Activated effector memory CD4-positive, alpha-beta T cell treated with Interleukin-2 at 50 U/mL for 16 hours (primary cell): ENCODE measurements at places on chromosomes 12 and 14.

DNA sequence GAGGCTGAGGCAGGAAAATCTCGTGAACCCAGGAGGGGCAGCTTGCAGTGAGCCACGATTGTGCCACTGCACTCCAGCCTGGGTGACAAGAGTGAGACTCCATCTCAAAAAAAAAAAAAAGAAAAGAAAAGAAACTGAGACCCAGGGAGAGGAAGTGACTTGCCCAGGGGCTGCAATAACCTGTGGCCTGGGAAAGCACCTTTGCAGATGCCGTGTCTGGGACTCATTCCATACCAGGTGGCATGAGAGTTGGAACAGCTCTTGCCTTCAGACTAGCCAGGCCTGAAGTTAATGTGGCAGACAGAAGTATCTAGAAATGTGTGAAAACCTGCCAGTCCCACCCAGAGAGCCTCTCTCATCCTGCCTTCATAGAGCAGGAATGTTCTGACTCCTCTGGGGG lies 65.4 kb downstream of the PHETA1 start:
- no peak for DNase-seq

GRCh38 chr12:123134271-123134671 lies 16.6 kb downstream of the PITPNM2 start:
- no peak for DNase-seq

GRCh38 chr12:69879007-69879960 lies 54.3 kb downstream of the MYRFL start:
- peak; percentile 20 for DNase-seq

GRCh38 chr12:108016022-108016564 lies 113.0 kb upstream of the WSCD2 start:
- DNase-seq = no peak

GRCh38 chr12:30026621-30027234 lies 243.0 kb upstream of the TMTC1 start:
- no peak for DNase-seq

DNA sequence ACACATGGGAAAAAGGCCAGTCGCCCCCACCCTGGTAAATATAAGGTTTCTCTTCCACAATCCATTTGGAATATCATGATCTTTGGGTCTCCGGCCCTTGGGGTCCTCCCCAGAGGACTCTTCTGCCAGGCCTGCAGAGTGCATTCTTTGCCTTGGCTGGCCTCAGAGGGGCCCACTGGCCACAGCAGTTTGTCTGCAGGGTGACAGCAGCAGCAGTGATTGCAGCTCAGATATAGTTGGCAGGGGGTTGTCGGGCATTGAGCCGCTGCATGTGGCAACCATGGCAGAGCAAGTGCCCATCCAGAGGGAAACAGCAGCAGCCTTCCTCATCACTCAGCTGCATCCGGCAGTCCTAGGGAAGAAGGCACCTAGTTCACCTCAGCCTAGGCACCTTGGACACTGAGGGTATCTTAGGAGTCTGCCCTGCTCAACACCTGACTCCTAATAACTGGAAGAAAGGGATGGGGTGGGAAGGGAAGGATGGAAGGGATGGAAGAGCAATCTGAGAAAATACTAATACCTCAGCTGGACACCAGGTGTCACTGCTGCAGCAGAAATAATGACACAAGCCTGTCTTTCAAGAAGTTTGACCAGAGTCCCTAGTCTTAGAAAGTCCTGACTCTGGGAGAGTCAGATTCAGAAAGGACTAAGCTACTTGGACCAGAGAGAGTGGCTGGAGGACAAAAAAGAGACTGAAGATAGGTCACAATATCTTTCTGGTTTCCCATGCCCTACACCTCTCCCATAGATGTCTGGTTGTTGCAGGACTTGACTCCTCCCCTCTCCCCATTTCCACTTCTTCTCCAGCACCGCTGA lies 8.9 kb downstream of the AJUBA start:
- no peak for DNase-seq

DNA sequence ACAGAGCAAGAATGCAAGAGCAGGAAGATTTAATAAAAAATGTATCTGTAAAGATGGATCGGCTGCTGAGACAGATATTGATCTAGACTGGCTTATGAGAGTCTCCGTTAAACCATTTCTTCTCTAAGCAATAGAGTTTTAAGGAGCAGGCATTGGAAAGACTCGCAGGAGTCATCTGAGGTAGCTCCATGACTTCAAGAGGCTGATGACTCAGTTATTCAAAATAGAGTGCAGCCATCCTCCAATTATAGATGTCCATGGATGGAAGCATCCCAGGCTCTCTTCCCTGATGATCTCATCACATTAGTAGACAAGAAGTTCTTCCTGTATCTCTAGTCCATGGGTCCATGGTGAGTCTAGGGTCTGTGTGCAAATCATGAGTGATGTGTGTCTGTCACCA lies 638.3 kb upstream of the TMEM132C start:
- no peak for DNase-seq

DNA sequence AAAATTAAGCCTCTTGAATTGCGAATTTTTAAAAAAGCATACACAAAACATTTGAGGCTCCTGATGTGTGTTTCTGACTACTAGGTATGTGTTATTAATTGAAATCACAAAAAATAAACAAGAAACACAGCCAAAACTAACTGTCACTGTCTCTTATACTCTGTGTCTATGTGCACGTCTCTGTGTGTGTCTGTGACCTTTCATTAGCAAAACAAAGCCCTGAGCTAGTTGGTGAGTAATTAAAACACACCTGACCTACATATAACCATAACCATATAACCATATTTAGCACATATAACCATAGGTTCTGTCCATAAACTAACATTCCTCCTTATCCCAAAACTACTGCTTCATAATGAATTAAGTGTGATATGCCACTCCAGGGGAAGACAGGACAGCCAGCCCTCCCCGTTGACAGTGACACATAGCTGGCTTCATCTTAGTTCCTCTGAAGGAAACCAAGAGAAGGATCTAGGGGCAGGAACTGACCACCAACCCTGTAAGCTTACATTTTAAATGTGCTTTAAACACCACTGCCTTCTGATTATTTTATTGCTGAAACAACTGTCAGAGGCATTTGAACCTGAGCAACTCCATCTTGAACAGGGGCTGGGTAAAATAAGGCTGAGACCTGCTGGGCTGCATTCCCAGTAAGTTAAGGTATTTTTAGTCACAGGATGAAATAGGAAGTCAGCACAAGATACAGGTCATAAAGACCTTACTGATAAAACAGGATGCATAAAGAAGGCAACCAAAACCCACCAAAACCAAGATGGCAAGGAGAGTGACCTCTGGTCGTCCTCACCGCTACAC lies 106.7 kb downstream of the PPP2R5E start:
- DNase-seq = no peak

DNA sequence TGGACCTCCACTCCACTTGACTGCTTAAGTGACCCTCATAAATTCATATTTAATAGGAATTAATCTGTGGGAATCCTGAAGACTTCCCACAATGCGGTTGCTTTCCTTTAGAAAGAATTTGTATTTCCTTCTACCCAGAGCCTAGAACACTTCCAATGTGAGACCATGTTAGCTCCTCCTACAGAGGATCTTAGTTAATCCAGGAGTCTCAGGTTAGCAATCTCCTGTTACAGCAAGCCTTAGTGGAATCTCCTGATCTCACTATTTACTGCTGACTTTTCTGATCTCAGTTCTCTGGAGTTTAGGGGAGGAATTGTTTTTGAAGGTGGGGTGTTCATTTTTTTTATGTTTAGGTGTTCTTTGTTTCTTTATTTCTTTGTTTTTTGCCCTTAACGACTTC lies 186.0 kb downstream of the SLC25A21 start:
- no peak for DNase-seq

DNA sequence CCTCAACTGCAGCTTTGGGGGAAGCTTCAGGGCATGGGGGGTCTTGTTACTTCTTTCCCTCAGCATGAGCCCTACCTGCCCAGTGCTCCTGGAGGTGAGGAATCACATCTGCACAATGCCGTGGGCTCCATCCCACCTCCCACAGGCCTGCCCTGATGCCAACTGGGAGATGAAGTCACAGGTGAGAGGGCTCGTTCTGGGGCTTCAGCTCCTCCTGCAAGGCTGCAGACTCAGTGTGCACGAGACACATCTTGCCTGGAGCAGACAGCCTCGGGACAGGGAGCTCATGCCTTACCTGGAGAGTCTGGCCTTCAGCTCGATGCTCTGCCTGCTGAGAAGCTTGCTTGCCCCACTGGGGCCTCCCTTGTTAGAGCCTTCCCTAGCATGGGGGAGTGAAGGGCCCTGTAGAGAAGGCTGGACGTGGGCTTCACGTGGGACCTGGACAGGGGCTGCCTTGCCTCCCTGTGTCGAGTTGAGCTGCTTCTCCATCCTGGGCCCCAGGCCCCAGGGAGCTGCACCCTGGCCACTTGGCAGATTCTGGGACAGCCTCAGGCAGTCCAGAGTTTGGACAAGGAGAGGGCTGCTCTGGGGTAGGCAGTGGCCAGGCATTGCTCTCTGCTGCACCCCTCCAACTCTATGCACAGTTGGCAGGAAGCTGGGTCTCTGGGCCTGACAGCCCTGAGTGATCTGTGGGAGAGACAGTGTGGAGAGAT lies 171.4 kb downstream of the KIF26A start:
- DNase-seq = no peak

- no peak for DNase-seq
Measured at GRCh38 chr14:103519837-103520212, 2.8 kb downstream of the CKB start.

DNA sequence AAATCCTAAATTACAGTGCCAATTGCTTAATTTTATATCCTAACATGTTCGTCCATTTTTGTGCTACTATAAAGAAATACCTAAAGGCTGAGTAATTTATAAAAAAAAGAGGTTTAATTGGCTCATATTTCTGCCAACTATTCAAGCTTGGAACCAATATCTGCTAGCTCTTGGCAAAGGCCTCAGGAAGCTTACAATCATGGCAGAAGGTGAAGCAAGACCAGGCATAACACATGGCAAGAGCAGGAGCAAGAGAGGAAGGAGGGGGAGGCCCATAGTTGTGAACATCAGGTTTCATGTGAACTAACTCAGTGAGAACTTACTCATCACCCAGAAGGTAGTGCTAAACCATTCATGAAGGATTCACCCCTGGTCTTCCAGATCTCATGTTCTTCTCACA lies 494.3 kb downstream of the CCER1 start:
- DNase-seq = no peak

- DNase-seq = no peak
Measured at GRCh38 chr12:92073094-92073493, 72.6 kb downstream of the BTG1 start.

- no peak for DNase-seq
Measured at GRCh38 chr14:32606301-32606700, 277.2 kb downstream of the AKAP6 start.

- no peak for DNase-seq
Measured at GRCh38 chr14:60051721-60052221, 40.0 kb upstream of the PCNX4 start.

DNA sequence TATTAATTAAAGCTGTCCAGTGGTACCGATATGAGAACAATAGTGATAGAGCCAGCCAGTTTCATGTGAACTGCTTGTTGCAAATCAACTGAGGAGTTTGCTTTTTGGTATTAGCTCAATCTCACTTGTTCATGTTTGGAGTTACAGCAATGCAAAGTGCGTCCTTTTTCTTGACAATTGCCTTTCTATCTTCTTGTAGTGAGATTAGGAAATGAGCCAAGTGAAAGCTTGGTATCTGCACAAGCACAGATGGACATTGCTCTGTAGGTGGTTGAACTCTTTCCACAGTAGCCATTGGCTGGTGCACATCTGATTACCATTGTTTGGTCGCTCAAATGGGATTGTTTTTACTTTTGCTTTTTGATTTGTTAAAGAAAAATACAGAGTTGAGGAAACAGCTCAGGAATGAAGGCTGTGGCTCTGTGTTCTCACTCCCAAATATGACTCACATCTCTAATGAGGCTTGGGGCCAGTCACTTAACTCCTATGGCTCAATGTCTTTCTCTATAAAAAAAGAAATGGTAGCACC lies 241.4 kb downstream of the BMP4 start:
- no peak for DNase-seq

DNA sequence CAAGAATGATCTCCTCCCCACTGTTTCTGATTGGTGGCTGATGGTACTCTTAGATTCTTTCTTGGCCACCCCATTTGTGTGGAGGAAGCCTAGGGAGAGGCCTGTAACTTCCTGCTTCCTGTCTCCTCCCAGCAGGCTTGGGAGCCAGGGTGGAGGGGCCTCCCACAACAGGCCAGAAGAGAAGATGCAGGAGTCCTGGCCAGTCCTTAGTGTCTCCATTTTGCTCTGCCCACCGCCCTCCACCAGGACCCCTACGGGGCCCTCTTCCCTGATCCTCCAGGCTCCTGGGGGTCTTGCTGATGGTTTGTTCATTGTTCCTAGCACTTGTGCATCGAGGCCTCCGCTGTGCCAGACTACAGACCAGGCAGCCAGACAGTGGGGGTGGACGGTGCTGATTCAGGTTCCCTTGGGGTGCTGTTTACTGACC lies 6.8 kb downstream of the TSPAN9 start:
- DNase-seq = no peak

GRCh38 chr14:32009976-32010581 lies 67.0 kb upstream of the ARHGAP5 start:
- no peak for DNase-seq

DNA sequence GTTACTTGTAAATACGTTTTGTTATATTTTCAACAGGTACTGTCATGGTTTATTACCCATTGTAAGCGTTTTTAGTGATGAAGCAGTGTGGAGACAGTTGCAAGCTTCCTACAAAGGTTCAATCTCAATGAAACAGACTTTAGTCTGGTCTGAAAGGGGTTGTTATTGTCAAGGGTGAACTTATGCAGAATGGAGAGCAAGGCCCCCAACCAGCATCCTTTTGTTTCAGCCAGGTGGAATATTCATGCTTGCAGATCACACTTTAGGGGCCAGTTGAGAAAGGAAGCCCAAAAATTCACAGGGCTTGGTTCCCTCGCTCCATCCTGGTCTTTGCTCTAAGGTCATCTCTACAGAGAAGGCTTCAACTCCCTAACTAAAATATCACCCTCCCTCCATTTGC lies 103.7 kb downstream of the PRICKLE1 start:
- DNase-seq = no peak
